ENCODE measurements at places on chromosomes 1 and 21.

GRCh38 chr1:23278717-23279116 lies 61.4 kb upstream of the HTR1D start:
- no peak for DNase-seq

GRCh38 chr1:221511797-221512196 lies 230.1 kb downstream of the DUSP10 start:
- DNase-seq = no peak

DNA sequence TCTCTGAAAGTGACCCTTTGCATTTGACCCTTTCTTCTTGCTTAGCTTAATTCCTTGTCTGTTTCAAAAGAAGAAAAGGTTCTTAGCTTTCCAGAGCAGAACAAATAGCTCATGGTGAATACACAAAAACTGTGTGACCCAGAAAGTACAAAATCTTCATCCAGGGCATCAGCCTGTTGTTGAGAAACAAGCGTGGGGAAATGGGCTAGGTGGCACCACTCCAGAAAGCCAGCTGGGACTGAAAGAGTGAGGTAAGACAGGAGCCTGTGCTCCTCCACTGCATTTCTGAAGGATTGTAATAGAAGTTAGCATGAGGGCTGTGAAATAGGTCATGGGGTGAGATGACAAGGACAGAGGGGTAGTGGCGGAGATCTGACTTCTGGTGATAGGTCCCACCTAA lies 45.8 kb downstream of the CYP2J2 start:
- no peak for DNase-seq

DNA sequence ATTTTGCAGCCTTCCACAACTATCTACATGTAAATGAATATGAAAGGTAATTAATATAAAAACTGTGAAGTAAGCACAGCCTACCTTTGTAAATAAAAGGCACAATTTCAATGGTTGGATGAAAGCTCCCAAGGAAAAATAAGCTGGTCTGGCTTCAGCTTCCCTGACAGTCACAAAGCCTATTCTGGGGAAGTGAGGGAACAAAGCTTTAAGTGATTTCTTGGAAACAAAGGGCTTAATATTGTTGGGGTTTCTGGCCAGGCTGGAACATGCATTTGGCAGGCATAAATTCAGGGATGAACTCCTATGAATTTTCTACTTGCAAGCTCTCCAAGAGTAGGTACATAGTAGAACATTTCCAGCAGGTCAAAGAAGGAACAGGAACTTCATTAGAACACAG lies 17.3 kb downstream of the BCAS2 start:
- no peak for DNase-seq

DNA sequence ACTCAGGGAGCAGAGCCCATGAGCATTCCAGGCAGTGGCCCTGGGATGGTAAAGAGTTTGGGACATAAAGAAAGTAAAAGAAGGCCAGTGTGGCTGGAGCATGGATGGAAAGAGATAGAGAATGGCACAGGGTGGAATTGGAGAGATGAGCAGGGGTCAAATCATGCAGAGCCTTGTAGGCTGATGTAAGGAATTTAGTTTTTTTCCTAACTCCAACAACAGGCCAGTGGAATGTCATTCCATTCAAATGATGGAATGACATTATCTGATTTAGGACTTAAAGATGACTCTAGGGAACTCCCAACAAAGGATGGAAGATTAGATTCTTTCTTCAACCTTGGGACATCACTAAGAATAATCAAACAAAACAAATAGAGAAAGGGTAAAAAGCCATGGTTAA lies 12.8 kb upstream of the S100A2 start:
- DNase-seq = no peak

GRCh38 chr1:160357286-160358002 lies 9.4 kb upstream of the NHLH1 start:
- no peak for DNase-seq

DNA sequence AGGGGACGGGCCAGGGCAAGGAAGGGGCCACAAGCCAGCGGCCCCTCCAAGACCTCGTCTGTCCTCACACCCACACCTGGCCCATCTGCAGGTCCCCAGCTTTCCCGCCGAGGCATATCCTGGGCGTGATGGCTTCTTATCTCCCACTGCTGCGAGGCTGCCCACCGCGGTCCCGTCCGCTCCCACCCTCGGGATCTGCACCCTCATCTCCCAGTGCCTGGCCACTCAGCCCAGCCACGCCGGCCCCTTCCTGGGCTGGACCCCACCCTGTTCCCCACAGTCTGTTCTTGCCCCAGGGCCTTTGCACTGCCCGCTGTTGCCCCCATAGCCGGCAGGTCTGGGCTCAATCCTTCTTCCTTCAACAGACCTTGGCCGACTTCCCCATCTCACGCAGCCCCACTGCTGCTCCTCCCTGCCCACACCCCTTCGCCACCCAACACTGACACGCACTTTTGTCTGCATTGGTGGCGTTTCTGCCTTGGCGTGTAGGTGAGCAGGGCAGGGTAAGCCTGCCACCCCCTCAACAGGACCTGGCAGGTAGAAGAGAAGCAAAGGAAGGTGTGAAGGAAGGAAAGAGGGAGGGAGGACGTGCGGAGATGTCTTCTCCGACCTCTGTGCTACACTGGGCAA lies 4.4 kb upstream of the TTC34 start:
- no peak for DNase-seq

DNA sequence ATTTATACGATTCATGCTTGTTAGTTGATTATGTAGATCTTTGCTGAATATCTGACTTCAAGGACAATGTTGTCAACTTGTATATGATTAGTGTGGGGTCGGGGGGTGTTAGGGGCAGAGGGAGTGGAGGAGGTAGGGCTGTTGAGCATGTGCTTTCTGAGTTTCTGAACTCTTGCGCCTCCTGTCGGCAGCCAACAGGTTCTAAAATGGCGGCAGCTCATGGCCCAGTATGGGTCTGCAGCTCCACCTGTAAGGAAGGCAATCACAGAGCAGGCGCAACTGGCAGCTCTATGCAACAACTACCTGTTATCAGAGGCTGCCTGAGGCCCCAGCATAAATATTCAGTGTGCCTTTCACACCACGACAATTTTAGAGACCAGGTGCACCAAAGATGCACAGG lies 205.8 kb upstream of the PLXNA2 start:
- DNase-seq = no peak

DNA sequence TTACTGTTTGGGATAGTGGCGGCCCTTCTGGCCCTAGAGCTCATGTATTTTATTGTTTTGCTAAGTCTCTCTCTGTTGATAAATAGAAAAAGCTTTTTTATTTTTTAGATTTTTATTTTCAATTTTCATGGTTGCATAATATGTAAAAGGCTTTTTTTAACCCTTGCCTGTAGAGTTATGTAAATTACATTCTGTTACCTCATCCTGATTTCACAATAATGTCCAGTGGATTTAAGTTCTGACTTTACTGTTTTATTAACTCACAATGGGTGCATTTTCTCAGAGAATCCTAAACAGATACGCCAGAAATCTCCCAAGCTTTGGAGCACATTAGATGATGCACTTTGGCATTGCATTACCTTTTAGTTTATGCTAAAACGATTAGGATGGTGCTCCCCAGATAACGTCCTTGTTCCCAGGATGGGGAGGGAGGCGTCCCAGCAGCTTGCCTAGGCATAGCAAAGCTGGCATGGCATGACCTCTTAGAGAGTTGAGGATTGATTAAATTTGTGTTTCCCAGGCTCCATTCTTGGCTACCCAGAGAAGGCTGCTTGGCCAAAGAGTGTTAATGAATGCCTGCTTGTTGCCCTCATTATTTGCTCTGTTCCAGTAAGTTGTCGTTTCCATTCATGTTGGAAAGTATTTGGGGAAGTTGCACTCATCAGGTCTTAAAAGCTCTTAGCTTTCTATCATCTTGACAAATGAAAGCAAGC lies 17.1 kb downstream of the UTP25 start:
- no peak for DNase-seq

DNA sequence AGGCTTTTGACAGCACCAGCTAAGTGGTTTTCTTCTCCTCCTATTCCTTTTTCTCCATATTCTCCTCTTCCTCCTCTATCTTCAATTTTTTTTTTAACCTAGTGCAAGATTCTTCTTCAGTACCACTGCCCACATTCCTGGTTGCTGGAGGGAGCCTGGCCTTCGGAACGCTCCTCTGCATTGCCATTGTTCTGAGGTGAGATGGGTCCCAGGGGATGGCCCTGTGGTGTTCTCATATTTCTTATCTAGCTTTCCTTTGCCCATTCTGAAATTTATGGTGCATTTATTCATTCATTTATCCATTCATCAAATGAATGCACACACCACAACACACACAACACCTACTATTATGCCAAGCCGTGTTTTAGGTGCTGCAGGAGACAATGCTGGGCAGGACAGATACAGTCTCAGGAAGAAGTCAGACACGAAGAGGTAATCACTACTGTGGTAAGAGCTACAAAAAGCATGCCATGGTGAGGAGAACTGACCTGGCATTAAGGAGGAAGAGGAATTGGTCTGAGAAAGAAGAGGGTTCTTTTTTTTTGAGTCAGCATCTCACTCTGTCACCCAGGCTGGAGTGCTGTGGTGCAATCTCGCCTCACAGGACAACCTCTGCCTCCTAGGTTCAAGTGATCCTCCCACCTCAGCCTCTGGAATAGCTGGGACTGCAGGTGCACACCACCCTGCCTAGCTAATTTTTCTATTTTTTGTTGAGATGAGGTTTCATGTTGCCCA lies 47.5 kb upstream of the TDRD10 start:
- no peak for DNase-seq

- no peak for DNase-seq
Observed at GRCh38 chr1:111275780-111276433, 14.7 kb upstream of the CHIA start.

GRCh38 chr1:113508364-113509164 lies 118.2 kb downstream of the MAGI3 start:
- DNase-seq = no peak

- DNase-seq = no peak
Observed at GRCh38 chr1:173545688-173546087, 57.2 kb downstream of the SLC9C2 start.

GRCh38 chr1:201544710-201545109 lies 5.8 kb downstream of the NAV1 start:
- no peak for DNase-seq

- DNase-seq = no peak
Observed at GRCh38 chr1:84571150-84571535, 3.1 kb downstream of the CTBS start.

GRCh38 chr1:65952696-65953095 lies 160.0 kb downstream of the PDE4B start:
- no peak for DNase-seq

- DNase-seq = no peak
Observed at GRCh38 chr1:78143152-78143551, 97.4 kb downstream of the GIPC2 start.
